ENCODE measurements at places on chromosomes 1 and 21.

DNA sequence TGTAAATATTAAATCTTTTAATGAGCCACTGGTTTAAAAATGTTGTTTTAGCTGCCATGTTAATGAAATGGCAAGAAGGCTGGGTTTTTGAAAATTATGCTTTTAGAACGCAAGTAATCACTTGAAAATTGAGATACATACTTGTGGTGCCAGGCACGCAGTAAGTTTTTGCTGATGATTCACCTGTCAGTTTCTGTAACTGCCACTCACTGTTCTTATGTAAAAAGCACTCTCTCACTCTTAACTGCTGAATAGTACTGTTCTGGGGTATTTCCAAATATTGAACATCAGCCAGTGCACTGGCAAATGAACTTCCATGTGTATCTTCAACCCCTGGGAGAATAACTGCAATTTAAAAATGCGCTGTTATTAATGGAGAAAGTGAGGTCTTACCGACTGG, 17.9 kb downstream of the LGALS8 start:
- DNase-seq = no peak

- no peak for DNase-seq
Observed at GRCh38 chr1:41015281-41015896, 6.1 kb downstream of the SLFNL1 start.

- DNase-seq = no peak
Observed at GRCh38 chr1:207872621-207873020, 38.3 kb downstream of the CD34 start.

- no peak for DNase-seq
Observed at GRCh38 chr1:189275796-189276195, 1201.9 kb downstream of the BRINP3 start.

GRCh38 chr1:118021668-118022067, 92.1 kb downstream of the WDR3 start:
- DNase-seq = no peak

DNA sequence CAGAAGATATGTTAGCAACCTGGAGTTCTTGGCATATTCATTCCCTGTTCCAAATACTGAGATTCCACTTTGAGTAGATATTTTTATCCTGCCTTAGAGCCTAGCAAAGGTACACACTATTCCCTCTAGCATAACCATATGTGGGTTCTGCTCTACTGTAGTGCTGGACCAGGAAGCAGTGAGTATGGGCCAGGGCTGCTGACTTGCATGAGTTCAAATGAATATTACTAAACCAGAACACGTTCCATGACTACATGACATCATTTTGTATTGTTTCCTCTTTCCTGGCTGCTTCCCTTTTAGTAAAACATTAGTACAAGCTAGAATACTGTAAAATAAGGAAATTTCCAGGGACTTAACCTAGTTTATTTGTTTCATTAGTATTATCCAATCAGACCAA, 41.1 kb downstream of the TNFSF18 start:
- DNase-seq = no peak

DNA sequence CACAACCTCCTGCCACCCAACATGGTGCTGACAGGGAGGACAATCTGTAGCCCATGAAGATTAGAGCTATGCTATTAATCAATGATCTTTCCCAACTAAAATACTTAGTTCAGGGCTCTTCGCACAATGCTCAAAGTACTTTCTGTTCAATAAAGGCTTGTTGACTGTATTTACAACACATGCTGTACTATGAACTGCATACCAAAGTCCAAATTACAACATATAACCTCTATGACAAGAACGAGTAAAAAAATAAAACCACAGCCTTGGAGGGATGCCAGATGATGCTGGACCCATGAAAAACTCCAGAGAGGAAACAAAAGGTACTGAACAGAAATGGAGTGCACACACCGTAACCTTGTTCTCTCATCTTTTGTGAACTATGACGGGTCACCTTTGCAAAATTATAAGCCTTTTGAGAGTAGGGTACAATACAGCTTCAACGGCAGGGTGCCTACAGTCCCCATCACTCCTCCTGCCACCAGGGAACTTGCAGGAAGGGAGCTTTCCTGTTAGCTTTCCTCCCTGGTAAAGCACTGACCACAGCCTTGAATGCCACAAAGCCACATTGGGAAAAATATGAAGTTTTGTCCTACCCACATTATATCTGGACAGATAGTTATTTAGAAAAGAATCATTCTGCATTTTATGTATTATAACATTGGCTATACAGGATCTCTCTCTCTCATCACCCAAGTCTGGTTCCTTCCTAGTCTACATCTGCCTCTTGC, 175.6 kb downstream of the NRIP1 start:
- no peak for DNase-seq

- no peak for DNase-seq
Observed at GRCh38 chr1:94887603-94888171, 39.2 kb downstream of the CNN3 start.

- no peak for DNase-seq
Observed at GRCh38 chr1:81186261-81186660, 614.5 kb upstream of the ADGRL2 start.

GRCh38 chr1:62425041-62425440, 11.8 kb upstream of the USP1 start:
- DNase-seq = no peak

- no peak for DNase-seq
Observed at GRCh38 chr1:223708001-223708359, 4.4 kb upstream of the CAPN2 start.

- DNase-seq = no peak
Observed at GRCh38 chr21:44070391-44070790, 36.8 kb upstream of the PWP2 start.

DNA sequence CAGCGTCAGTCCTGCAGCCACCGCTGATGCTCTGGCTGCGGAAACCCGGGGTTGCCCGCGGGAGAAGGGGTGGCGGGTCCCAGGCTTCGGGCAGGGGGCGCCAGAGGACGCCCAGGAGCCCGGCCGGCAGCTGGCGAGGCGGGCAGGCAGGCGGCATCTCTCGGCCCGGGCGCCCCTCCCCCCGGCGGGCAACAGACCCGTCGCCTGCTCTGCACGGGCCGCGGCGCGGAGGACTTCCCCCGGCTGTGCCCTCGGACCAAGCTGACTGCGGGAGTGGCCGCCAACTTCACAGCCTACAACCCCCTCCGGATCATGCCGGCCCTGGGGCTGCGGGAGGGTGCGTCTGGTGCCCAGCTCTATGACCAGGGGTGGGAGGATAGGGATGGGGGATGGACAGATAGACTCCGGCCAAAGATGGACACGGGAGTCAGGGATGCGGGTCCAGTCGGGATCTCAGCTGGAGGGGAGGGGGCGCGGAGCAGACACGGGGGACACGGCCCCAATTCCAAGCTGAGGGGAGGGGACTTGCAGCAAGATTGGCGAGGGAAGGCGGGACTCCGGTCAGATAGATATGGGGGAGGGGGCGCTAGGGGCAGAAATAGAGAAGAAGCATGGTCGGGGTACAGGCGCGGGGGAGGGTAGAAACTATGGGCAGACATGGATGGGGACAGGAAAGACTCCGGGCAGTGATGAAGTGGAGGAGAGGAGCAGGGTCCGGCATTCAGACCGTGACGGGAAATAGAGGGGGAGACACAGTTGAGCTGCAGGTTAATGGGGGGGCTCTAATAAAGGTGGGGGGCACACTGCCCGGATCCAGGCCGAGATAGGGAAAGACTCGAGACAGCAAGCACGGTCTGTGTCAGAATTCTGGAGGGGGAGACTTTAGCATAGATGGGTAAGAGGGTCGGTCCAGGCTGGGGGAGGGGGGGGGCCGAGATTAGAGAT, 1.1 kb downstream of the ADGRB2 start:
- DNase-seq = peak; percentile 59

DNA sequence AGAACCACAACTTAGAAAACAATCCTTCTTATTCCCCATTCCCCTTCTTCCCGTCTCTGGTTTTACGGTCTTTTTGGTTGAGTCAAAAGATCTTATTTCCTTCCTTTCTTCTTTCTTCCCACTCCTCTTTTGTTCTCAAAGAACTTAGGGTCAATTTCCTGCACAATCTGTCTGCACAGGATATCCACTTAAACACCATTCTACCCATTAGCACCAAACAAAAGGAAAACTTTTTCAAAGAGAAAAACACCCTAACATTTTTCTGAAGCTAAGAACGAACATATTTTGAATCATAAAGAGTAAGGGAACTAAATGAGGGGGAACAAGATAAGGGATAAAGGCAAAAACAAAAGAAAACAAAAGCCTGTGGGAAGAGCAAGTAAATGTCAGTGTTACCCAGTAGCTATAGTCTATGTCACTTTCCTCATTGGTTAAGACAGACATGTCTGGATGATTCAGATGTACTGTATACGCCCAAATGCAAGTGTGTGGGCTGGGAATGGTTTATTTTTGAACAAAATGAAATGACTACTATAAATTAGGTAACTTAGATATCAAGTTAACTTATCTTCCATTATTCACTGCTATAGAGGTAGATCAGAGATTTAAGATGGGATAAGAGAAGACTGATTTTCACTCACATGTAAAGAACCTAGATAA, 59.9 kb downstream of the TOR3A start:
- DNase-seq = peak; percentile 44

DNA sequence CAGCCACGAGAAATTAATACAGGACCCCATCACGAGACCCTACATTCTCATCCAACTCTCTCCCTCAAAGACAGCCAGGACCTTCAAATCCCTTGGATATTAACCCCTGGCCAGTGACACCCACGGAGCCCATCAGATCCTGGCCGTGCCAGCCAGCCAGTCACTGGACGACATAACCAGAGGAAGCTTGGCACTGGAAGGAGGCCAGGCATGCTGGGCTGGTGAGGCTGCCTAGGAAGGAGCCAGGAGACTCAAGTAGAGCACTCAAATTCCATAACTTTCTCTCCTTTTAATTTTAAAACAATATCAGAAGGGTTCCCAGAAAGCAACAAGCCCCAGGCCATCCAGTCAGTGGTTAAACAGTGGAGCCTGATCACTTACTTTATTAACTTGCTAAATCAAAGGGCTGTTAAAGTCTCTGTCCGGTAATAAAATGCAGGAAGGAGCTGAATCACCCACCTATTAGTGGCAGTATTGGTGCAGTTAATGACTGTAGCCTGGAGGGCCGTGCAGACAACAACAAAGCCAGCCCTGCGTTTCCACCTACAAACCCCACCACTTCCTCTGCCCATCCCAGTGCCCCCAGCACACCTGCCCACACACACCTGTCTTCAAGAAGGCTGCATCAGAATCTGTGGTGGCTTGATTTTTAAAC, 78.0 kb downstream of the HIVEP3 start:
- DNase-seq = no peak

DNA sequence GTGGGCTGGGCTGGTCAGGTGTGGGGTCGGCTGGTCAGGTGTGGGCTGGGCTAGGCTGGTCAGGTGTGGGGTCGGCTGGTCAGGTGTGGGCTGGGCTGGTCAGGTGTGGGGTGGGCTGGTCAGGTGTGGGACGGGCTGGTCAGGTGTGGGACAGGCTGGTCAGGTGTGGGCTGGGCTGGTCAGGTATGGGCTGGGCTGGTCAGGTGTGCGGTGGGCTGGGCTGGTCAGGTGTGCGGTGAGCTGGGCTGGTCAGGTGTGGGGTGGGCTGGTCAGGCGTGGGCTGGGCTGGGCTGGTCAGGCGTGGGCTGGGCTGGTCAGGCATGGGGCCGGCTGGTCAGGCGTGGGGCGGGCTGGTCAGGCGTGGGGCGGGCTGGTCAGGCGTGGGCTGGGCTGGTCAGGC, 6.3 kb upstream of the FNDC10 start:
- no peak for DNase-seq

DNA sequence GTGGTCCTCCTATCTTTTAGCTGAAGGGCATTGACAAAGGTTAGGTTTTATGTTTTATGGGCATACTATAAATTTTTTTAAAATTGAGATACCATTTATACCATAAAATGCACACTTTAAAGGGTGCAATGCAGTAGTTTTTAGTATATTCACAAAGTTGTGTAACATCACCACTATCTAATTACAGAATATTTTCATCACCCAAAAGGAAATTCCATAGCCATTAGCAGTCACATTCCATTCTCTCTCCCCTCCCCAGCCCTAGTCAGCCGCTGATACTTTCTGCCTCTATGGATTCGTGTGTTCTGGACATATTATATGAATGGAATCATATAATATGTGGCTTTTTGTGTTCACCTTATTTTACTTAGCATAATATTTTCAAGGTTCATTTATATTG, 135.8 kb upstream of the B3GALT2 start:
- no peak for DNase-seq

- DNase-seq = no peak
Observed at GRCh38 chr1:44693900-44694299, 19.4 kb downstream of the ARMH1 start.

GRCh38 chr1:213296558-213296957, 245.5 kb downstream of the RPS6KC1 start:
- no peak for DNase-seq

DNA sequence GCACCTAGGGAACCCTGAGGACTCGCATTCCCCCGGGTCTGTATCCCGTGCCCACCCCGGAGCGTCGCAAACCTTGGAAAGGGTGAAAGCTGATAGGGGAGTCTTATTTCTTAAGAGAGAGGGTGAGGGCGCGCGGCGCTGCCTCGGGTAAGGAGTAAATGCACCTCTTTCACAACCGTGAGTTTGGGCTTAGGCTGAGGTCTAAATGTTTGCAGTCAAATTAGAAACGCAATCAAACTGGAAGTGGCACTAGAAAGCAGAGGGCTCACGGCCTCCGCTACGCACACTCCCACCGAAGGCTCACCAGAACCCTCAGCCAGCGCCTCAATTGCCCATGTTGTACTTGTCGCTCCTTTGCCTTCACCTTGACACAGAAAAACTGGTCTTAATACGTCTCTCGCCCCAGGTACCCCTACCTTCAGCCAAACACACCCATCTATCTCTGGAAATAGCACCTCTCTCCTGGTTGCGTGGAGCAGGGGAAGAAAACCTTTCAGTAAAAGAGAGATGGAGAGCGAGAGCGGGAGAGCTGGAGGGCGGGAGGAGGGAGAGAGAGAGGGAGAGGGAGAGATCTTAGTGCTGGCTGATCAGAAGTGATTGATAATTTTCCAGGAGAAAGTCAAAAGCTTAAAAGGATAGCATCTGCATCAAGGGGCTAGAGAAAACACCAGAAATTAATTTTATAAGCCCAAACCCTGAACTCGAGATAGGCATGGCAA, 1.7 kb upstream of the HLX start:
- DNase-seq = no peak

GRCh38 chr1:162994921-162995320, 74.2 kb upstream of the RGS4 start:
- no peak for DNase-seq

- peak; percentile 81 for DNase-seq
Observed at GRCh38 chr21:31509194-31510017, 150.1 kb upstream of the SOD1 start.
